ENCODE measurements at places on chromosomes 1 and 21.

DNA sequence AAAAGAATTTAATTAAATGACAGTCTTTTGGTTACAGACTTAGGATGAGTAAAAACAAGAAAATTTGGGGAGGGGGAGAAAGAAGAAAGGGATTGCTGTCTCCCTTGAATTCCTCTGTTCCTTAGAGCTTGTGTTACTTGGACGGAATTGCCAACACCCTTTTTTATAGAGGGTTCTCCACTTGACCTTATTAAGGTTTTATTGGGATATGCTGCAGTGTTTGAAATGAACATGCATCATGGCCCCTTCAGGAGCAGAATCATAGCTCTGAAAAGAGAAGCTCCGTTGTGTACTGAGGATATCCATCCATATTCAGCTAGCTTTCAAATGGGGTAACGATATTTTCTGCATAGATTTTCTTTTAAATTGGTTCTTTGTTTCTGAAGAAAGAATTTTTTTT, 48.2 kb upstream of the DNASE2B start:
- DNase-seq: no peak

DNA sequence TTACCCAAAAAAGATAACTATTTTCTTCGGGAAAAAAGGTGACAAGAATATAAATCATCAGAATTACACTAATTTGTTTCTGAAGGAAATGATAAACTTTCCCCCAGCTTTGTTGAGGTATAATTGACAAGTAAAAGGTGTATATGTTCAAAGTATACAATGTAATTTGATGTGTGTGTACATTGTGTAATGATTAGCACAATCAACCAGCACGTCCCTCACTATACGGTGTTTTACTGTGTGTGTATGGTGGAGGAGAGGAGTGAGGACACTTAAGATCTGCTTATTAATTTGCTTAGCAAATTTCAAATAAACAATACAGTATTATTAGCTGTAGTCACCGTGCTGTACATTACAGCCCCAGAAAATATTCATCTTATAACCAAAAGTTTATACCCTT, 77.7 kb downstream of the CAMTA1 start:
- DNase-seq: no peak

DNA sequence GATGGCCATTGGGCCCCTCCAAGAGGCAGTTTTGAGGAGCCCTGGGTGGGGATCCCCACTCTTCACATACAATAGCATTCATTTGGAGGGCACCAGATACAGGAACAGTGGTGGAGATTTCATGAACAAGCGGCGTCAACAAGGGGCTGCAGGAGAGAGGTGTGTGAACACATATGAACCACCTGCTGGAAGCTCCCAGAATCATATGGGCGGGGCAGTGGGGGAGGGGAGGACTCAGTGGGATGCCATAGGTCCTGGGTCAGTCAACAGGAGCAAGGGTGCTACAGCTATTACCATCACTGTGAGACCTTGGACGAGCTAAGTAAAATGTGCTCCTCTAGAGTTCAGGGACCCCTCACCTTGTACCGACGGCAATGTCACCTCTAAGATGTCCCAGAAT, 100.4 kb upstream of the IRF2BP2 start:
- DNase-seq: no peak

DNA sequence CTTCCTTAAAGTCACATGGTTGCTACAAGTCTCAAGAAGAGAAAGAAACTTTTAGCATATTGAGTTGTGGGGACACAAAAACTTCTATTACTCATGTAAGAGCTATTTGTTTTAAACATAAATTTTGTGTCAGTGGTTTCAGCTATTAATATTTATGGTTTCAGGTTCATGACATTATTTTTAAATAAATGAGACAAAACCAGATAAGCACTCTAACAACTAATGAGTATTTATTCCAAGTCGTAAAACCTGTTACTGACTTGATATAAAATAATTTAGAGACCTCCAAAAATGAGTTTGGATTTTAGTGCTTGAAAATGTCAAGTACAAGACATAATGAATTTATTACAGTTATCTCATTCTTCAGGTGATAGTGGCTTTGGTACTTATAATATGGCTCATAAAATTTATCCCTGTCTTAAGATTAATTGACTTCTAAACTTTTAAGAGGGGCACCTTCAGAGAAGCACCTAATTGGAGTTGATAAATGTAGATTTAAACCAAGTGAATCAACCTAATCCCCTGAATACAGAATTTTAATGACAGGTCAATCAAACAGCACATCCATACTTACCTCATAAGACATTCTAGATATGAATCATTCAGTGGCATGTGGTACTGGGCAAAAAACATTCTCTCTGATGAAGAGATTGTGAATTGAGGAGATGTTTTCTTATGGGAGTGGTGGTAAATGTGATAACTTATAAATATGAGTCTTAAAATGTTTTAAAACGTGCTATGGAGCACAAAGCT, 167.7 kb upstream of the PTGFR start:
- DNase-seq: no peak

DNA sequence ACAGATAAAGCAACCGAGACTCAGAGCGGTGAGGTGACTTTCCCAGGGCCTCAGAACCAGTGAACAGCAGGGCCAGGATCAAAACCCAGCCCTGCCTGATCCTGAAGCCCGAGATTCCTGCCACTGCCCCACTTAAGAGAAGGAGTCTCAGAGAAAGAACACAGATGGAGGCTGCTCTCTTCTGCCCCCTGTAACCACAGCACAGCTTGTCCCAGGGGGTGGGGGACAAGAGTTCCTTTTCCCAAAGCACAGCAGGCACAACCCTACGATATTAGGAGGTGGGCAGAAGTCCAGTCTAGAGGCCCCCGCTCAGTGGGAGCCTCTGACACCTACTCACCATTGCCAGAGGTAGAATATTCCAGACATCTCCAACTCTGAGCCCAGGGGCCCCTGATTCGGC, 24.0 kb upstream of the VWA5B1 start:
- no peak for DNase-seq

All from H4 (cell line).